ENCODE measurements at places on chromosomes 13 and 19.

DNA sequence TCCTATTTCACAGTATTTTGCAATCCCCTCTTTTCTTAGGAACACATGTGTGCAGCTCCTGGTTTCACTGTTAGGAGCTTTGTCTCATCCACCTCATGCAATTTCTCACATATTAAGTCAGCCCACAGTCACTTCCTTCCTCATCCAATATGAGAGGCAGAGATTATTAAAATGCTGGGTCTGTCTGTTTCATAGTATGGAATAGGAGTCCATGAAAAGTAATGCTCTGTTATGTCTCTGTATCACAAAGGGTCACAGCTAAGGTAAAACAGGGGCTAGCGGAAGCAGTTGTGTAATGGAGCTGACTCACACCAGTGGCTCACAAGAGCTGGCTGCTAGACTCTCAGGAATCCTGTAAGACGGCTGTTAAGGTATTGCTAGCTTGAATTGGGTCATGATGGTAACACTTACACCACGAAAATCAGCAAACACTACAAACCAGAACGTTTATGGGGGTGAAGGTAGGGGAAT, 216.5 kb downstream of the EFNB2 start:
- DNase-seq, result peak; percentile 15

DNA sequence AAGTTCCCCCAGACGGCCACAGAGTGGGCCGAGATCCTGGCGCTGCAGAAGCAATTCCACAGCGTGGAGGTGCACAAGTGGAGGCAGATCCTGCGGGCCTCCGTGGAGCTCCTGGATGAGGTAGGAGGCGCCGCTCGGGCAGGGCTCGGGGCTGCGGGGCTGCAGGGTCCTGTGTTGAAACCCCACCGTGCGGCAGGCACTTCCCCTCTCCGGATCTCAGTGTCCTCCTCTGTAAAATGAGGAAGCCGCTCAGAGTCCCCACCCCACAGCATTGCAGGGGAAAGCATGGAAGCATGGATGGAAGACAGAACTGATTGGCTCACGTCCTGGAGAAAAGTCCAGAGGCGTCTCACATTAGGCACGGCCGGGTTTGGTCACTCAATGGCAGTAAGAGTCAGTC, 6.8 kb upstream of the SCN1B start:
- DNase-seq, result no peak

GRCh38 chr13:105929505-105929904, 606.0 kb downstream of the EFNB2 start:
- no peak for DNase-seq

DNA sequence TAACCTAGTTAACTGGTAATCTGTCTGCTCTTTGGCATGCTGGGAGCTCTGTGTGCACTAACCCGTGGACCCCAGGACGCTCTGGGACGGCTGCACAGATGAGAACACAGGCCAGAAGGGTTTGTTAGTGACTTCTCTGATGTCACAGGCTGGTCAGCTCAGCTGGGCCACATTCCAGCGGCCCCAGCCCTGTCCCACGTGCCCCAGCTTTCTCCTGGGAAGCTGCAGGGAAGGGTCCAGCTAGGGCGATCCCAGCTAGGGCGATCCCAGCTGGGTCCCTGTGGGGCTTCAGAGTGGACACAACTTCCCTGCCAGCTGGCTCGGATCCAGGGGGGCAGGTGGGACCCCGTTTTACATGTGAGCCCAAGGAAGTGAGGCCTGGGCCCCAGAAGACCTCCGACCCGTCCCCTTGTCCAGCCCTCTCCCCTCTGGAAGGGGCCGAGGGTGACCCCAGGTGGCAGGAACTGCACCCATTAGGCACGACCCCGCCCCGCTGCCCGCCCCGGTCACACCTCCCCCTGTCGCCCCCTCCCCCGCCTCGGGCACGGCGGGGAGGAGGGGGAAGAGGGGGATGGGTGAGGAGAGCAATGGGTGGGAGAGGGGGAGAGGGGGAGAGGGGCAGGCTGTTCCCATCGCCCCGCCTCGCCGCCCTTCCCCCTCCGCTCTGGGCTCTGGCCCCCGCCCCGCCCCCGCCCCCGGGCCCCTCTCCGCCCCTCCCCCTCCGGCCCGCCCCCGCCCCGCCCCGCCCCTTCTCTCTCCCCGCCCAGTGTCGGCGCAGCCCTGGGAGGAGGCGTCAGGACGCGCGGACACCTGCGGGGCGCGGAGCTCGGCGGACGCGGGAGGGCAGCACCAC, 75.2 kb upstream of the MCF2L start:
- peak; percentile 48 for DNase-seq

GRCh38 chr19:31378404-31378803, 29.2 kb upstream of the TSHZ3 start:
- DNase-seq, result peak; percentile 6

- peak; percentile 50 for DNase-seq
Measured at GRCh38 chr19:28556371-28556770, 656.6 kb downstream of the UQCRFS1 start.
